ENCODE measurements at places on chromosomes 1 and 21. TPM values are rescaled to one million over a fixed set of nuclear protein-coding genes. Genes with fewer than 3 reads are reported as not detected.

DNA sequence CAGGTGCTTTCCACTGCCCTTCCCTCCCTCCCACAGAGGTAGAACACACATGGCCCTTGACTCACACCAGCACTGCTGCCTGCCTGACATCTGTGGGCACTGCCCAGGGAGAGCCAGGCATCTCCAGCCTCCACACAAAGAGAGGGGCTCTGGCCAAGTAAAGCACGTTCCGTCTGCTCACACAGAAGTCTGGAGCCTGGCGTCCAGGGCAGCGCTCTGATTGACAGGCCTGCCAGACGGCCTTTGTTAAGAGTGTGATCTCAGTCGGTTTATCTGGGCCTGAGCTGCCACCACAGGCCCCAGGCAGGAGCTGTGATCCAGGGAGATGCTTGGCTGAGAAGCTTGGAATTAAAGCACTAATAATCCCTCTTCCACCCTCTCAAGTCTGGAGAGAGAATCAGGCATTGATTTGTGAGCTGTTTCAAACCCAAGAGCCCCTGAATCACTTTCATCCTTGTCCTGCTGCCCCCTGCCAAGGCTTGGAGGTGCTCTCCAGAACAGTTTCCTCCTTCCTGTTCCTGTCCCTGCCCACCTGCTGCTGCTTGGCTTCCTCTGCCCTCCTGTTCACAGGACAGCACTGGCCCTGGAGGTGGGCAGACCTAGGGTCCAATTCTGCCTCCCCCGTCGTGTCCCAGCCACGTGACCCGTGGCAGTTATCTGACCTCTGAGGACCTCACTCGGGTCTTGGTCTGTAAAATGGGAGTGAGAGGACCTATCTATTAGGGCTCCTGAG lies 3.7 kb downstream of the DMRTB1 start:
- DNase-seq = no peak

DNA sequence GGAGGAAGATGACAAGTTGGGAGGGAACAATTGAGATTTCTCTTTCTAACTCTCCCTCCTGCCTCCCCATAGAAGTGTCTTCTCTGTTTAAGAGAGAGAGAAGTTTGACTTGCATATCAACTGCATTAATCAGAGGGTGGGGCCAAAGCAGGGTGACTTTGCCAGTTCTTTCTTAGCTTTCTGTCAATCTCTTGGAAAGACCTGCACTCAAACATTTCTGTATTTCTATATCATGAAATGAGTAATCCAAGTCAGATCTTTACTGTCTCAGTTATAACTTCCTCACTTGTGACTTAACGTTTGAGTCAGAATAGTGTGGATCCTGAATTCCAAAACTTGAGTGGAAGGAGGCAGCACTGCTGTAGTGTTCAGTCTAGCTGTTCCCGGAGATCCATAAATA lies 180.8 kb upstream of the KCNK2 start:
- DNase-seq = no peak

GRCh38 chr1:42783092-42783491 lies 1.7 kb upstream of the TMEM269 start:
- no peak for DNase-seq

DNA sequence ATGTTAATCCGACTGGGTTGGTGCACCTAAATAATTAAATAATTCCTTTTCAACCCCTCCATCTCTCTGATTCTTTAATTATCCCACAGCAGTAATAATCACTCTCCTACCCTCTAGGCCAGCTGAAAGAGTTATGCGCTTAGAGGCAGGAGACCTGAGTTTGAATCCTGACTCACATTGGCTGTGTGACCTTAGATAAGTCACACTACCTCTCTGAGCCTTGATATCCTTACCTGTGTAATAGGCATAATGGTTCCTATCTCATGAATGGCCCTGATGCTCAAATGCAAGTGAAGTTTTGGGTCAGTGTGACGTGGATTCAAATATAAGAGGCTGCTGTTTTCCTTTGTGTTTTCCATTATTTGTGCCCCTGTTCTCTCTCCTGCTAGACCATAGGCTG lies 8.1 kb downstream of the MYOM3 start:
- DNase-seq = no peak

- no peak for DNase-seq
Measured at GRCh38 chr1:244066954-244067716, 16.1 kb downstream of the ZBTB18 start.

DNA sequence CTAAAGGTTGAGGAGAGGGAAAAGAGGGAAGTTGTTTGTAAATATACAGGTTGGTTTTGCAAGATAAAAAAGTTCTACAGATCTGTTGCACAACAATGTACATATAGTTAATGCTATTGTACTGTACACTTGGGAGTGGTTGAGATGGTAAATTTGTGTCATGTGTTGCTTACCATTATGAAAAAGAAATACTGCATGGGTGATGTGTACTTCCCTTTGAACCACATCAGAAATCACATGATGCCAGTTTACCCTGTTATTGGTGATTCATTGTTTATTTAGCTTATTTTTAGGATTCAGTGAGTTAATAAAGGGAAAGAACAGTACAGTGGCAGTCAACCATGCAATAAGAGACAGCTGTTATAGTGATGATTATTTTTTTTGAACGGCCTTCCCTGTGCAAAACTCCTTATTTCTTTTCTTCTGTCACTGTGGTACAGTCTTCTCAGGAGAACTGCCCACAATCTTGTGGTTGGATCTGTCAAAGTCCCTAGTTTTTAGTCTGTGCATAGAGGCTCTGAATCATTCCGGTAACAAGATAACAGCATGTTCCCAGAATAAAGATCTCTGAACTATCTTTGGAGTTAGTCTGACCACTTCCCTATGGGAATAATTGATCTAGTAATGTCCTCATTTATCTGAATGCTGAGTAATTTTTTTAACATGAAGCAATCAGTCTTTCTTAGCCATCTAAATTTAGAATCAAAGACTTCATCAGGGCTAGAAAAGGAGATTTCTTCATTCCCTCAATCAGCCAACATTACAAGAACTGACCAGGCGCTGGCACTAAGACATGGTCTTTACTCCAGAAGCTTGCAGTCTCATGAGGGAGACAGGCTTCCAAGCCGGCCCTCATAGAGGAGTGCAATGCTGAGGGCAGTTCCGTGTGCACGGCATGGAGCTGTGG lies 84.2 kb downstream of the SH3GLB1 start:
- no peak for DNase-seq

- peak; percentile 57 for DNase-seq
Measured at GRCh38 chr1:9867408-9868243, 42.4 kb downstream of the CTNNBIP1 start.

- DNase-seq = no peak
Measured at GRCh38 chr1:39370602-39371001, 120.8 kb upstream of the BMP8A start.

DNA sequence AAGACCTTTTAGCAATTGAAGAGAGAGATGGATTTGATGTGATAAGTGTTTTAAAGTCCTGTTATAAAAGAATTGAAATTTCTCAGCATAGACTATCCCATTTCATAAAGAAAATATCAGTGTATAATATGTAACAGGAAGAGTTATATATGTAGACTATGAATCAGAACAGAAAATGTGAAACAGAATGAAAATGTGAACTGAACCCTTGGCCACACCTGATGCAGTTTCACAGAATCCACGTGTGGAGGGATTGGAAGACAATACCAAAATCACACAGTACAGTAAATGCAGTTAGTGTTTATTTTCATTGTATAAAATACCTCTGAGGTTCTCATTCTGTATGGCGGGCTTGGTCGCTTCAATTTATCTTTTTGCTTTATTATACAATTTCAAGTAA lies 9.9 kb upstream of the SLAMF1 start:
- no peak for DNase-seq

GRCh38 chr1:46437723-46438122 lies 43.6 kb downstream of the FAAH start:
- DNase-seq = no peak

GRCh38 chr1:32863881-32864245 lies 6.8 kb downstream of the FNDC5 start:
- no peak for DNase-seq

GRCh38 chr1:229726061-229726460 lies 100.0 kb downstream of the URB2 start:
- DNase-seq = no peak

GRCh38 chr1:166169182-166169581 lies 2.4 kb upstream of the FAM78B start:
- DNase-seq = no peak

DNA sequence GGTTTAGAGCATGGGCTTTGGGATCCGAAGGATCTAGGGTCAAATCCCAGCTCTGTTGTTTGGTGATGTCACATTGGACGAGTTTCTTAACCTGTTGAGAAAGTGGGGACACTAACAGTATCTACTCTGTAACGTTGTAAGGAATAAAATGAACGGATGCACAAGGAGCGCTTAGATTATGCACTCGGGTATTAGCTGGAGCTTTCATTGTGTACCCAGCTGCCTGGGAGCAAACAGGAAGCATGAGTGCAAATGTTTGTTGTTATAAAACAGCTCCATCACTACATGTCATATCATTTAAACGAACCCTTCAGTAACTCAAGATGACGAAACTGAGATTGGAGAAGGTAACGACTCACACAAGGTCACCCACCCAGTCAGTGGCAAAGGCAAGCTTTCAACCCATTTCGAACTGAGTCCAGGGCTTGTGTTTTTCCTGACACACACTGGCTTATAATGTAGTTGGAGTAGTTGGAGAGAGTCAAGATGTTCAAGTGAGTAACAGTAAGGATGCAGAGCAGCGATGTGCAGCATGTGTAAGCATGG lies 16.2 kb upstream of the SLC6A17 start:
- DNase-seq = no peak

DNA sequence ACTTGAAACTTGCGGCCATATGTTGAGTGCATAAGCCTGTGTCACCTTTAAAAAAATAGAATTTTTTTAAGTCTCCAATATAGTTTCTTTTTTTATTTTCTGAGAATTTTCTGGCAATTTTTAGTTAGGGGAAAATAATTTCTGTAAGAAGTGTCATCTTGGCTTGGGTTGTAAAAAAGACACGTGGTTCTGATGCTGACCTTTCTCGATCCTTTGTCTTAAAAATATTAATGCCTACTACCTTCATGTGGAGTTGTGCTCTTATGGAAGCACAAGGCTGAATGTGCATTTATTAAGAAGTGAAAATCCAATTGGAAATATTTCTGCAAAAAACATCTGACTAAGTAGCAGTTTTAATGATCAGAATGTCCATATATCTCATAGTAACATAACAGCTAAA lies 3.5 kb downstream of the ELAVL4 start:
- no peak for DNase-seq

GRCh38 chr1:39026866-39027507 lies 837 bp downstream of the NDUFS5 start:
- DNase-seq = no peak

DNA sequence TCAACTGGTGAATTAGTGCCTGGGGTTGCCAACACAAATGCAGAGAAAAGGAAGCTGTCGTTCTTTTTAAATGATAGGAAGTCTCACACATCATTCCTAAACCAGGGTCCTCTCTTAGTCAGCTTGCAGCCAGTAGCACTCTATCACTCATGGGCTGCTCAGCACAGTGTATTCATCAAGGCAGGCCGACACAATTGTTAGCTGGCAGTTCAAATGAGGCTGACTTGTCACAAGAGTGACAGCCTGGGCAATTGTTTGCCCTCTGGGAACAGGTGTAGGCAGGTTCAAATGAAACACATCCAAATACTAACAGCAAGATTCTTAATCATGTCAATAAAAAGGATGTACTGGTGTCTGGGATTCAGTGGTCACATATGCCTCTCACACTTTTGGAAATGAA lies 76.9 kb downstream of the ERICH3 start:
- no peak for DNase-seq

DNA sequence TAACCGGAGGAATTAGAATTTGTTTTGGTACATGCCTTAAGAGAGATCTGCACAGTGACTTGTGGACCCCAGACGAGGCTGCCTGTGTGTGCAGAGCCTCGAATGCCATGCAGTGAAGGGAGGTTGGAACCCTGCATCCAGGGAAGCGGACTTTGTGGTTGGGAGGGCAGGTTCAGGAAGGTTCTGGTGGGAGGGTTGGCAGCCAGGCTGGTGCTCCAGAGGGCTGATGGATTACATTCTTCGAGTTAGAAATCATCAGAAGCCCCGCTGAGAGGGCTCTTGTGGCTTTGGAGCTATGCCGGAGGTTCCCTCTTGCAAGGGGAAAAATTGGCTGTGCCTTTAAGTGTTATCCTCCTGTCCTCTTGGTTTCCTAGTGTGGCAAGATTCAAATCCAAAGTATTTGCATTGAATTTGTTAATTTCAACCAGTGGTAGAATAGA lies 21.1 kb downstream of the ROR1 start:
- DNase-seq = no peak

GRCh38 chr1:27307874-27308598 lies 13.9 kb upstream of the TMEM222 start:
- DNase-seq = no peak

- DNase-seq = peak; percentile 68
Measured at GRCh38 chr1:211648980-211649934, 26.2 kb downstream of the NEK2 start.

GRCh38 chr1:225748529-225748928 lies 29.1 kb upstream of the SRP9 start:
- DNase-seq = no peak

GRCh38 chr21:42056468-42056867 lies 14.6 kb upstream of the UMODL1 start:
- DNase-seq = no peak

DNA sequence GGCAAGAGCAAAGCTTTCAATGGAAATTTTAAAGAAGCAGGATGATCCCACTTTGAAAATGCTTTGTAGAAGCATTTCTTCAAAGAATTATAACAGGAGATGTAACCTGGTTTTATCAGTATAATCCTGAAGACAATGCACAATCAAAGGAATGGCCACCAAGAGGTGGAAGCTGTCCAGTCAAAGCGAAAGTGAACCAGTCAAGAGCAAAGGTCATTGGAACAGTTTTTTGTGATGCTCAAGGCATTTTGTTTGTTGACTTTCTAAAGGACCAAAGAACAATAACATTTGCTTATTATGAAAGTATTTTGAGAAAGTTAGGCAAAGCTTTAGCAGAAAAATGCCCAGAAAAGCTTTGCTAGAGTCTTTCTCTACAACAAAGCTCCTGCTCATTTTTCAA lies 5.5 kb upstream of the CD84 start:
- DNase-seq = no peak

RHEX gene
- polyA plus RNA-seq = not detected

PFKFB2 gene
- 7.6 TPM for polyA plus RNA-seq

GUCA2B gene
- polyA plus RNA-seq = not detected

CFAP107 gene
- not detected for polyA plus RNA-seq

RAB4A gene
- polyA plus RNA-seq = 31.0 TPM

RHCE gene
- polyA plus RNA-seq = not detected

SLC9A1 gene
- 7.5 TPM for polyA plus RNA-seq
